ENCODE measurements at places on chromosomes 3 and 15. TPM values are rescaled to one million over a fixed set of nuclear protein-coding genes. Genes with fewer than 3 reads are reported as not detected.

Gene SIDT1
- total RNA-seq = 35.6 TPM

Gene THSD4
- 20.5 TPM for total RNA-seq

Gene P2RY12
- not detected for total RNA-seq

Gene LRTM1
- not detected for total RNA-seq

DNA sequence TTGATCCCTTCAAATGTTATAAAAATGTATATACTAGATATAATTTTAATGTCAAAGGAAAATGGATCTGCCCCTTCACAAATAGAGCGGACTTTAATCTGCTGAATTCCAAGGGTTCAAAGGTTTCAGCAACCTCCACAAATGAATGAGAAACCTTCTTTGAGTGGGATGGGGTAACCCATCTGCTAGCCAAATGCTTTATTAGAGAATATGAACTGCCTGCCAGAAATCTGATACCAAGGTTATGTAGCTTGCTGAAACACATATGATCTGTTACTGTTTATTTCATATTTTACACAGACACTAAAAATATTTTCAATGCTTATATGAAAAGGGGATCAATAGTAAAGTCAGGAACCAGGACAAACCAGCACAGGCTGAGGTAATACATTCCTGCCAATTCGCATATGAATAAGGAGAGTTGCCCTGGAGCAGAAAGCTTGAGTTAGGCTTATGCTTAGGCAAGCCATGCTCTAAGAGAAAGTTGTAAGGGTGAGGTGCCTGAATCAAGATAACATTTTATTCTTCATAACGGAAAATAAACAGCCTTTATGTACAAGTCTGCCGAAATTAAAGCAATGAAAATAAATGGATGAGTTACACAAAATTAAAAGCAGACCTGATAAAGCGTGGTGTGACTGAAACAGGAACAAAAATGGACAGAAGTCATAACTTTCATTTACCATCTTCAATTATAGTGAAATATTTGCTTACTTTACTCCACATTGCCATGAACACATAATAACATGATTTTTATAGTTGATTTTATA, 26.5 kb downstream of the PLOD2 start:
- H3K27me3 ChIP-seq = no peaks in the 10 kb centered on the region
- H3K27ac ChIP-seq = no peak overlapping the region
- peaks cover 33% of the 10 kb centered on the region for H3K4me1 ChIP-seq

GRCh38 chr3:161117646-161118045, 12.5 kb upstream of the B3GALNT1 start:
- DNase-seq = no peak
- no peaks in the 10 kb centered on the region for H3K27me3 ChIP-seq
- no peaks in the 10 kb centered on the region for H3K36me3 ChIP-seq

DNA sequence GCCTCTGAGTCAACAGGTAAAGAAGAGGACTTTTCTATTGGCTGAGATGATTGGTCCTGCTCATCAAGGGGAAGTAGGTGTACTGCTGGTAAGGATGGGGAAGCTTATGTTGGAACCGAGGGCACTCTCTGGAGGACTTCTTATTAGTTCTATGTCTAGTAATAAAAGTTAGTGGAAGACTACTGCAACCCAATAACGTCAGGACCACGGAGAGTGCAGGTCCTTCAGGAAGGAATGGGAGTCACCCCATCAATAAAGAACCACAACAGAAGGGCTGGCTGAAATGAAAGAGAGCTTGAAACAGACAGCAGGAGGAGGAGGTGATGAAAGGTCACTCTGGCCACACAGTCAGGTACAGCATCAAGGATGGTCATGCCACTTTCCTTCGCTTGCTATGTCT, 68.8 kb upstream of the PRR23E start:
- no peaks in the 10 kb centered on the region for H3K4me1 ChIP-seq
- H3K27ac ChIP-seq = no peak overlapping the region
- H3K36me3 ChIP-seq = no peaks in the 10 kb centered on the region
- H3K27me3 ChIP-seq = no peaks in the 10 kb centered on the region
- DNase-seq = no peak
- H3K4me3 ChIP-seq = no peak overlapping the region

DNA sequence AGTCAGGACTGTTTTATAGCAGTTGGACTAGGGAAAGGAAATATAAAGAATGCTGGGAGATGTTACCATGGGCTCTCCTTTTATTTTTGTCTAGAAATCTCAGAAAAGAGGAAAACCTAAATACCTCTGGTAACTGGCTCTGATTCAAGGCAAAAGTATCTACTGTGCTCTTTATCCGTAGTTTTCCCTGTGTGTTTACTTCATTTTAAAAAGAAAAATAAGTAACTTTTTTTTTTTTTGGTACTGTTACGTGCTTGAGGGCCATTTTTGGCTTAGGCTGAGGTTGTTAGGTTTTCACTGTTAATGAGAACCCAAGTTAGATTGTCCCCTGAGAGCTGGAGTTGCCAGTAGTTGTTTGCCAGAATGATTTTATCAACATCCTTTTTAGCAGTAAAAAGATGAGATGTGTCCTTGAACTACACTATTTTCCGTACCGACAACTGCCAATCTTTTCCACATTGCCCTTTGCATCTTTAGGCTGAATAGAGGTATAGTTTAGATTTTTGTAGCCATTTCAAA, 35.8 kb downstream of the IQGAP1 start:
- H3K36me3 ChIP-seq = peaks cover 6% of the 10 kb centered on the region
- peaks cover 45% of the 10 kb centered on the region for H3K4me1 ChIP-seq
- DNase-seq = no peak
- H3K27ac ChIP-seq = no peak overlapping the region

DNA sequence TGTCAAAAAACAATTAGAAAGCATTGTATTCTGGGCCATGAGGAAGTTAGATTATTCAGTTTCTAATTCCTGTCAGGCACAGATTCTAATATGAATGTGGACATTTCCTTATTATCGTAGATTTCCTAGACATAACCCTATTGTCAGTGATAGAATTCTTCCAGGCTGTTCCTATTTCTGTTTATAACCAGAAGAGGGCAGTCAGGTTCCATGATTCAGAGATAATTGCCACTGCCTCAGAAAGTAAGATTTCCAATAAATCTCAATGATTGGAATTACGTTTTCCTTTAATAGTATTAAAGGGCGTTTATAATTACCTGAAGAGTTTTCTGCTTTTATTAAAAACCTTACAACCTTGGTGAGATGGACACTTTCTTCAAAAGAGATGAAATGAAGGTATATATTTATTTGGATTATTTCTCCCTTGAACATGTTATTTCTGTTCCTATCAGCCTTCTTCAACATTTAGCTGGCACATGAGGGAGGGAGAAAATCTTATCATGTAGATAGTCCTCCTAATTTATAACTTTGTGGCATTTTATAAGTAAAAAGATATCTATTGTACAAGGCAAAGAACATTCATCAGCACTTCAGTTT, 439.2 kb downstream of the MCTP2 start:
- H3K27ac ChIP-seq = no peak overlapping the region
- DNase-seq = peak; percentile 84
- no peaks in the 10 kb centered on the region for H3K4me1 ChIP-seq
- H3K27me3 ChIP-seq = no peaks in the 10 kb centered on the region

DNA sequence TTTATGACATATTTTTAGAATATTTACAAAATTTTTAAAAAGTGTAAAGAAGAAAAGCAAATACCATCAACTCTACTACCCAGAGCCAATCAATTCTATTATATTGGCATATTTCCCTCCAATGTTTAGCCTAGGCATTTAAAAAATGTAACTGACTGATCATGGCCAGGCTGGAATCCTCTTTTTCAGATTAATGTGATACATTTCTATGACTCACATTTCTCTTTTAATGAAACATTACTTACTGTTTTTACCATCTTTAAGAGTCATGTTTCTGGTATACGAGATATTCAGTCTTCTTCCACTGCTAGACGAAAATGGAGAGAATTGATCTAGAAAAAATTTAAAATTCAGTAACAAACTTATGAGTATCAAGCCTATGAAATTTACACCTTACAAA, 53.4 kb upstream of the DCUN1D1 start:
- H3K27me3 ChIP-seq = no peaks in the 10 kb centered on the region
- no peaks in the 10 kb centered on the region for H3K4me1 ChIP-seq
- no peak for DNase-seq
- H3K27ac ChIP-seq = no peak overlapping the region
- peaks cover 98% of the 10 kb centered on the region for H3K36me3 ChIP-seq
- no peak overlapping the region for H3K4me3 ChIP-seq

- H3K4me3 ChIP-seq = no peak overlapping the region
- no peaks in the 10 kb centered on the region for H3K36me3 ChIP-seq
- H3K4me1 ChIP-seq = no peaks in the 10 kb centered on the region
- H3K27ac ChIP-seq = no peak overlapping the region
- DNase-seq = no peak
- H3K27me3 ChIP-seq = no peaks in the 10 kb centered on the region
These were observed 8.0 kb downstream of the TMEM45A start for GRCh38 chr3:100500320-100500880.

- H3K4me3 ChIP-seq = no peak overlapping the region
- H3K36me3 ChIP-seq = no peaks in the 10 kb centered on the region
- H3K27ac ChIP-seq = no peak overlapping the region
- no peaks in the 10 kb centered on the region for H3K4me1 ChIP-seq
- no peak for DNase-seq
These were observed 36.9 kb upstream of the GNB4 start for GRCh38 chr3:179488213-179488612.
